H54 (cell line): ENCODE measurements at places on chromosomes 16 and 17.

DNA sequence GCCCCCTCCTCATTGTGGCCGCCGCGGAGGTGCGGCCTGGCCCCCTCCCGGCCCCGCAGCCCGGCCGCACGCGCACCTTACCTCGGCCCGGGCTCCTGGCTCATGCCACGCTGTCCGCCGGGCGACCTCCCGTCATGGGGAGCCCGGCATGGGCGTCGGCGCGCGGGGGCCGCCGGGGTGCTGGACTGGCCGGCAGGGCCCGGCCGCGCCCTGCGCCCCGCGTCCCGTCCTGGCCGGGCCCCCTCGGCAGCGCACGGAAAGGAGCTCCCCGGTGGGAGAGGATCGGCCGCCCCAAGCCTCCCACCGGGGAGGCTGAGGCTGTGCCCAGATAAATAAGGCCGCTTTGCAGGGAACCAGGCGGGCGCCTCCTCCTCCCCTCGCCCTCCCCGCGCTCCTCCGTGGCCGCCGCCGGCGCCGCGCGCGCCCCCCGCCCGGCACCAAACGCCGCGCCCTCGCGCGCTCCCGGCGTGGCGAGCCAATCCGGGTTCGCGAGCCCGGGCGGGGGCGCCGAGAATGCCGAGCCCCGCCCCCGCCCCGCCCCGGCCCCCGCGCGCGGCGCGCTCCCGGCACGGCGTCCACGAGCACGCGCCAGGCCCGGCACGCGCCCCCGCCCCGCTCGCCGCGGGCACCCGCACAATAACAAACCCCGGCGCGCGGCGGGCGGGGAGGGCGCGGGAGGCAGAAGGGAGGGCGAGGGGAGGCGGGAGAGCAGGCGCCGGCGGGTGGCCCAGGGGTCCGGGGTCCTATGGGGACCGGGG is at the start of gene FBXL16:
Gene FBXL16 (minus strand): TSS at position 371 of the 758 bp plus-strand sequence. CDS start 8,396 bp downstream, outside the sequence.
- peak; percentile 88 for DNase-seq

GRCh38 chr17:49327835-49328784 is 33.9 kb downstream of the ZNF652 start:
- DNase-seq, result no peak

DNA sequence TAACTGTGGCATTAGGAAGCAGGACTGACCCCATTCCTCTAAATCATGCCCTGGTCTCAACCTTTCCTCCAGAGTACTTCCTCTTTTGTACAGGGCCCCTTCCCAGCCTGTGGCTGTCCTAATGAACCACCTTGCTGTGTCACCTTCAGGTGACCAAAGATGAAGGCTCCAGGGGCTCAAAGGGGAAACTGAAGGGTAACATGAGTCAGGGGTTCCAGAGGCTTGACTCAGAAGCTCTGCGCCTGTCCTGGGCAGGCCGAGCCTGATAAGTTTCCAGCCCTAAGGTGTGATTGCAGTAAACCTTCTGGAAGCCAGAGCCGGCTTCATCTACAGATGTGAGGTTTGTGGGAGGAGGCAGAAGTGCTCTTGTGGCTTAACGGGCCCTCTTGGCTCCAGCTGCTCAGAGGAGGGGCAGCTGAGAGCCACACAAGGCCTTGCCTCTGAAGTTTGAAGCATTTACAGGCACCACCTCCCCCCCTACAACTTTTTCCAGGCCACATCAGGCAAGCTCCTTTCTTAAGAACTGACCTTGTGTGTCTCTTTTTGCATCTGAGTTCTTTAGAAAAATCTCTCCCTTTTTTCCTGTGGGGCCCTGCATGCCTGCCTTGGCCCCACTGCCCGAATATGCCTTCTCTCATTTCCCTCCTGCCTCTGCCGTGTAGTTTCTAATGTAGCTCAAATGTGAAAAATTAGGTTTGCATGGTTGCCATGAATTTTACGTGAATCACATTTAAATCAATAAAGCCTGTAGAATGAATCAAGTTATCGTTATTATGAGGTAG is 149.9 kb downstream of the CLEC16A start:
- DNase-seq, result peak; percentile 21

DNA sequence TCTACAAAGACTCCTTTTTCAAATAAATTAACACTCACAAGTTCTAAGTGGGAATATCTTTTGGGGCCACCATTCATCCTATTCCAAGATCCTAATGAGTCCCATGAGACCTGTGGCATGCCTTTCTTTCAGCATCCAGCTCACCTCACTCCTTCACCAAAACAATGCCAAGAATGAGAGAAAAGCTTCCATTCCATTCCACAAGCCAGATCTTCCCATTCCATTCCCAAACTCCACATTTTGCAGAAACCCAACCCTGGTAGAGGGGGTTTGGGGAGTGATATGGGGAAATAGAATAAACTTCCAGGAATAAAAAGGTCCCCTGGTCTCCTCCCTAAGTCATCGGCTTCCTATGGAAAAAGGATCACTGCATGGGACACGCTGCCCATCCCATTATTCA is 392.2 kb downstream of the NPIPA8 start:
- DNase-seq, result no peak

GRCh38 chr16:9003763-9004162 is 40.1 kb upstream of the USP7 start:
- DNase-seq, result no peak

DNA sequence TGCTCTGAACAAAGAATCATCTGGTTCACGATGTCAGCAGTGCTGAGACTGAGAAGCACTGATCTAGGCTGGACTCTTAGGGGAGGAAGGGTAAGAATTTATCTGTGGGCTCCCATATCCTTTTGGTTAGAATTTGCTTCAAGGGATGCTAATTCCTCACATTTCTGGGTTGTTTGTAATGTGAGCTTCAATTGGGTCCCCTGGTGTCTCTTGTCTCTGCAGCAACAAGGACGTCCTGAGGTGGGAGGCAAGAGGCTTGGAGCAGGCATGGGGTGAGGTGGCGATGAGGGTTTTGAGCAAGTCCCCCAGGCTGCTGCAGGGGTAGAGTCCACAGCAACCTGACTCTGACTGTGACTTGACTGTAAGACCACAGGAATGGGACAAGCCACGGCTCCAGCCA is 213.8 kb upstream of the NLRP1 start:
- DNase-seq, result no peak

DNA sequence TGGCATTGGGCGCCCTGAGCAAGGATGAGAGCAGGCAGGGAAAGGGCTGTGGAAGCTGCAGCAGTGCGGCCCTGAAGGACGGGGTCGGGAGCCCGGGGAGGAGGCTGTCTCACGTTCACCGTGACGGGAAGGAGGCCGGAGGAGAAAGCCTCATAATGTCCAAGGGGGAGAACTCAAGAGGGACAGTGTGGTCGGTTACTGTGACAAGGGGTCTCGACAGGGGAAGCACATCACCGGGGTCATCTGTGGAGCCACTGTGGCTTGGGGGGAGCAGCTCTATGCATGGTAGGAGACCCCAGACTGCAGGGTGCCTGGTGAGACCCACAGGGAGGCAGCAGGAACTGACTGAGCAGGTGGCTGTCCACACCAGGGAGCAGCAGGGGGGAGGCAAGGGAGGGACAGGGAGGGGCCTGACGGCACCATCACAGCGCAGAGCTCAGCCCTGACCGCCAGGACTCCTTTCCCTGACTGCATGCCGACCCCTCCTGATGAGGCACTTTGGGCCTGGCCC is 154.6 kb upstream of the CHMP6 start:
- DNase-seq, result no peak

- DNase-seq, result no peak
Measured at GRCh38 chr17:51398128-51398525, 137.8 kb downstream of the UTP18 start.

GRCh38 chr16:67563708-67564468 is 1.6 kb downstream of the CTCF start:
- no peak for DNase-seq

- DNase-seq, result no peak
Measured at GRCh38 chr17:11029791-11030190, 191.9 kb upstream of the PIRT start.

- DNase-seq, result no peak
Measured at GRCh38 chr17:5804251-5804650, 219.9 kb upstream of the NLRP1 start.

DNA sequence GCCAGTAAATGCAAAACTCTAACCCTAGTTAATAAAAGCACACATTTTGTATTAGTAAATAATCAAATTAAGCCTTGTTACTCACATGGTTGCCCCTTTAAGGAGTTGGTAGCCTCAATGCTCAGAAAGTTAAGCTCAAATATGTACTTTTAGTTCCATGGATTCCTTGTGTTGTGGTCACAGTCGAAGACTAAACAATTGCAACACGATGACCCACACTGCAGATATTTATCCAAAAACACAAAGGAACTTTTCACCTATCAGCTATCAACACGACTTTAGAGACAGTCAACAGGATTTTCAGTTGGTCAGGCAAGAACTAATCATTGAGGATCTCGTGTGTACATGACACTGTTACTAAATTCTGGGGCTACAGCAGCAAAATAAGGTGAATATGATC is 47.4 kb upstream of the NUDT7 start:
- DNase-seq, result no peak

GRCh38 chr16:51084074-51084928 is 66.8 kb downstream of the SALL1 start:
- DNase-seq, result no peak

GRCh38 chr16:28155293-28155692 is 56.5 kb downstream of the XPO6 start:
- no peak for DNase-seq

DNA sequence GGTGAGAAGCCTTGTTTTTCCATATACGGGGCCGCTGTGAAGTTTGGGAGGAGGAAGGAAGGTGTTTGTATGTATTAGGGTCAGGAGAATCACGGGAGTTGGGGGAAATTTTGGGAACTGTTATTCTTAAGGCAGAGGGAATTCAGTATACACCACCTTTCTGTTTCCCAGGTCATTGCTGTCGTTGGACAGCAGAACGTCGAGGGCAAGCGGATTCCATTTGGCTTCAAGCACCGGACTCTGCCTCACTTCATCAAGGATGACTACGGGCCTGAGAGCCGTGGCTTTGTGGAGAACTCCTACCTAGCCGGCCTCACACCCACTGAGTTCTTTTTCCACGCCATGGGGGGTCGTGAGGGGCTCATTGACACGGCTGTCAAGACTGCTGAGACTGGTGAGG is 17.6 kb downstream of the POLR2A start:
- DNase-seq, result no peak

- DNase-seq, result no peak
Measured at GRCh38 chr16:55040366-55041086, 109.9 kb downstream of the IRX5 start.

GRCh38 chr16:84732674-84733352 is 33.0 kb downstream of the USP10 start:
- DNase-seq, result no peak

GRCh38 chr16:75099738-75100602 is 16.6 kb downstream of the LDHD start:
- peak; percentile 66 for DNase-seq
